ENCODE measurements at places on chromosomes 5 and 9. TPM values are rescaled to one million over a fixed set of nuclear protein-coding genes. Genes with fewer than 3 reads are reported as not detected.

SLC6A19 gene
- total RNA-seq, result not detected

EPB41L4A gene
- total RNA-seq, result 1.3 TPM

DPH7 gene
- total RNA-seq, result 26.0 TPM

NRARP gene
- 3.5 TPM for total RNA-seq

ST8SIA4 gene
- 0.74 TPM for total RNA-seq

C9orf152 gene
- total RNA-seq, result 0.08 TPM

IL9 gene
- total RNA-seq, result not detected

LCN9 gene
- not detected for total RNA-seq

STING1 gene
- 1.2 TPM for total RNA-seq

LRRC70 gene
- 0.14 TPM for total RNA-seq

GALNT12 gene
- 3.7 TPM for total RNA-seq

SPINK7 gene
- not detected for total RNA-seq

PTPN3 gene
- 13.5 TPM for total RNA-seq

FOXD1 gene
- total RNA-seq, result 18.1 TPM

SLC25A2 gene
- total RNA-seq, result not detected

FBN2 gene
- total RNA-seq, result 18.2 TPM

All from A549 treated with DMSO at 1 μM for 4 hours (cell line).